ENCODE measurements at places on chromosomes 7 and 10. TPM values are rescaled to one million over a fixed set of nuclear protein-coding genes. Genes with fewer than 3 reads are reported as not detected.

EPO gene
- not detected for total RNA-seq

- DNase-seq = no peak
Observed at GRCh38 chr10:2097937-2098336, 360.6 kb upstream of the ADARB2 start.

ATP5MK gene
- 197 TPM for total RNA-seq

INTS15 gene
- total RNA-seq = 13.6 TPM

MRPL43 gene
- 69.3 TPM for total RNA-seq

DNA sequence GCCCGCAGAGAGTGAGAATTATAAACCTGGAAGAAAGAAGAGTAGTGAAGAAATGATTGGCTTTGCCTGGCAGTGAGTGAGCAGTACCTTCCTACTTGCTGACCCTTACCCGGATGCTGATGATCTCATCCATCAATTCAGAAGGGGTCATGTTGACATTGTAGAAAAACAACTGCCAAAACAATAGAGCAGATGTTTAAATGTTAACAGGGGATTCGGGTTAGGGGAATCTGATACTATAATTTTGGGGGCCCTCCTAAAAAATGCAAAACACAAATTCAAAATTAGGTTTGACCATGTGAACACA is 78.1 kb downstream of the MYOF start:
- DNase-seq = no peak

- DNase-seq = no peak
Observed at GRCh38 chr7:9958486-9958885, 1015.2 kb upstream of the PHF14 start.

DNA sequence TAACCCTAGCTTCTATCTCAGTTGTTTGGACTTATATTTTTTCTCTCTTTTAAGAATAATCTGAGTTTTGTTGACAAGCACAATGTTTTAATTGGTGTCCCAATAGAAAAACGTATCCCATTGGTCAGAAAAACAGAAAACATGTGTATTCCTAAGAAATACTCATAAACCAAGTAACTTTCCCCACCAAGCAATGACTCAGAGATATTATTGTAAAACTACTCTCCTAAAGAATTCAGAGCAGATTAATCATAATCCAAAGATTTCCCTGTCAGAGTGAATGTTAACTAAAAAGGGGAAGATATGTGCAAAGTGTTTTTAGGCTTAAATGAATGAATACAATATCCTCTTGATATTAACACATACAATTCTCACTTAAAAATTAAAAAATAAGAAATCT is 29.4 kb upstream of the MBL2 start:
- DNase-seq = no peak

- DNase-seq = no peak
Observed at GRCh38 chr10:112721080-112721698, 228.9 kb upstream of the TCF7L2 start.

GRCh38 chr10:103926722-103927319 is 8.8 kb upstream of the STN1 start:
- no peak for DNase-seq

GRCh38 chr10:119454316-119454715 is 88.2 kb downstream of the RGS10 start:
- no peak for DNase-seq

LRRC17 gene
- 12.7 TPM for total RNA-seq

DNA sequence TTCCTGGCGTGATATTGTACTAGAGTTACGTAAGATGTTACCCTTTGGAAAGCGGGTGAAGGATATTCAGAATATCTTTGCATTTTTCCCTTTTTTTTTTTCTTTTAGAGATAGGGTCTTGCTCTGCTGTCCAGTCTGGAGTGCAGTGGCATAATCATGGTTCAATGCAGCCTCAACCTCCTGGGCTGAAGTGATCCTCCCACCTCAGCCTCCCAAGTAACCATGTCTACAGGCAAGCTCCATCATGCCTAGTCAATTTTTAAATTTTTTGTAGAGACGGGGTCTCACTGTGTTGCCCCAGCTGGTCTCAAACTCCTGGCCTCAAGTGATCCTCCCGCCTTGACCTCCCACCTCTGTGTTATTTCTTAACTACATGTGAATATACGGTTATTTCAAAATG is 18.4 kb downstream of the VPS41 start:
- no peak for DNase-seq

DNA sequence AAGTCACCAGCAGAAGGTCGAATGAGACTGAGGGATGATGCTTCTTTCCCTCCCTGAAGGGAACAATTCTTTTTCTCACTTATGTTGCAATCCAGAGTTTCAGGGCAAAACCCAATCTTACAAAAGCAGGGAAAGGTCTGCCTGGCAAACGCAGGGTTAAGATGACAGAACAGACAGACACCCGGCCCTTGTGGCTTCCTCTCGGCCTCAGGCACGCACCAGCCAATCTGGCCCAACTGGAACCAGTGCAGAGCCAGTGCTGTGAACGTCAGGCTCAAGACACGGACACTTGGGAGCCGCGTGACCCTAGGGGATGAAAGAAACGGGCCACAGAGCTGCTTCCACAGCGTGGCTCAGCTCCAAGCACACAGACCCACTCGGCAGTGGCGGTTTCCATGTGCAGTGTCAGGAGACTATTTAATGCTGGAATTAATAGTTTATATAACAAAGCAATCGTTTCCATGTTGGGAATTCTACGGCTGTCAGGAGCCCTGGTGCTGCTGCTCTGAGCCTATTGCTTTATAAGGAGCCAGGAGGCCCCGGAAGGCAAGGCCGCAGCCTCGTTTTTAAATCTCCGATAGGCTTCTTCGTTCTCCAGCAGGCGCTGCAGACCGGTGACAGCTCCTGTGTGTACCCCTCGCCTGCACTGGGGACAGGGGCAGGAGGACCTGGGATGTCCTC is 198.4 kb downstream of the DIP2C start:
- no peak for DNase-seq

VAX1 gene
- not detected for total RNA-seq

- no peak for DNase-seq
Observed at GRCh38 chr10:29719281-29719675, 84.5 kb upstream of the SVIL start.

DNA sequence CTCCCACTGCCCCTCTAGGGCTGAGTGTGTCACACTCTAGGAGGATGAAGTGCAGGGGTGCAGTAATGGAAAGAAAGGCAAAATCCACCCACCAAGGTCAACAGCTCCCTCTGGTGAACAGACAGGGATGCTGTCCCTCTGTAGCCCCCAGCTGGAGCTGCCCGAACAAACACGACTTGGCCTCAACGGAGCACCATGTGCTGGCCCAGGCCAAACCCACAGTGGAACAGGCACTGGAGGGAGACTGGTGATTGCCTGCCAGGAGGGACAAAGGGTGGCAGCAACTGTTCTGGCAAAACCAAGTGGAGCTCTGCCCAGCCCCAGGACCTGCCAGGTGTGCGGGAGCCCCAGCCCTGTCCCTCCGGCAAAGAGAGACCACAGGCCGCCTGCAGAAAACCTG is 20.7 kb downstream of the PDIA4 start:
- no peak for DNase-seq

GRCh38 chr7:7522421-7522820 is 13.3 kb downstream of the COL28A1 start:
- no peak for DNase-seq

HYAL4 gene
- total RNA-seq = 0.20 TPM

GRCh38 chr7:140239653-140239935 is 62.8 kb upstream of the KDM7A start:
- DNase-seq = no peak

AOC1 gene
- total RNA-seq = not detected

All from pulmonary artery endothelial cell (primary cell).